Ureter (tissue), 1 donor: ENCODE measurements at places on chromosomes 1 and 21. TPM values are rescaled to one million over a fixed set of nuclear protein-coding genes. Genes with fewer than 3 reads are reported as not detected.

DNA sequence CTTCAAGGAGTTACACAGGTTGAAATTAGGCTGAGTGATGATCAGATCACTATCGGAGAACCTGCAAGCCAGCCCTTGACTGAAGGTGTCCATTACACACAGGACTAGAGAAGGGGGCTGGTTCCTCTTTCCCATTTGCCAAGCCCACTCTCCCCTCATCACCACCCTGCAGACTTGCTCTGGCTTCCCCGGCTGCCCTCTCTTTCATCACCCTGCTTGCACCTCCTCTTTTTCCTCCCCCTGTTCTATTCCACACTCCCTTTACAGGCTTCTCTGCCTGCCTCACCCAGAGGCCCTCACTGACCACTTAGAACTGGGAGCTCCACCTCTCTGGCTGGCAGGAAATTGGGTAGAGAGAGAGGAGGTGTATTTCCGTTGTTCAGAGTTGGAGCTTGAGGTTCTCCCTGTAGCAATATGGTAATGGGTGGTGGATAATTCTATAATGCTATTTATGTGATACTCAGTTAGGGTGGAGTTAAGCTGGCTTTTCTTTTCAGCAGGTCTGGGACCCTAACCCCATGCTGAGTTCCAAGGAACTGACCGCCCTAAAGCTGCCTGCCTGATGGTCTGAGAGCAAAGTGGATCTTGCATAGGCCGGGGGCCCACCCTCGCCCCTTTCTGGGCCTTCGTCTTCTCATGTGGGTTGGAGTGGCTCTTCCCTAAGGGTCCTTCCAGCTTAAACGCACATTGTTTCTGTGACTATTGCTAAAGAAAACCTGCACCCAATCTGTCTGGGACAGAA lies 111.8 kb upstream of the ADAR start:
- DNase-seq, result no peak

DNA sequence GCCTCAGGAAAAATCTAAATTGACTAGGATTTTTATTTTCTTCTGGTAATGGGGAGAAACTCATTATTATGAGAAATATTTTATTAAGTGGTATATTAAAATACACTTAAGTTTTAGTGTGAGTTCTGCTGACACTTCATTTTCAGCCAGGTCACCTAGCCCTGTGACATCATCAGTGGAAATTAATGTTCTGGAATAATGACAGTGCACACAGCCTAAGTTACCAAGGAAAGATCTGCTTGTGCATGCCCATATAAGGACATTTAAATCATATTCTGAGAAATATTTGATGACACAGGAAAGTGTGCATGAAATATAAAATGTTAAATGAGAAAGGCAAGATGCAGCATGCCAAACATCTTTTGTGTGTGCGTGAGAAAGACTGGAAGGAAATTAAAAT lies 102.0 kb downstream of the KIF14 start:
- DNase-seq, result no peak

DNA sequence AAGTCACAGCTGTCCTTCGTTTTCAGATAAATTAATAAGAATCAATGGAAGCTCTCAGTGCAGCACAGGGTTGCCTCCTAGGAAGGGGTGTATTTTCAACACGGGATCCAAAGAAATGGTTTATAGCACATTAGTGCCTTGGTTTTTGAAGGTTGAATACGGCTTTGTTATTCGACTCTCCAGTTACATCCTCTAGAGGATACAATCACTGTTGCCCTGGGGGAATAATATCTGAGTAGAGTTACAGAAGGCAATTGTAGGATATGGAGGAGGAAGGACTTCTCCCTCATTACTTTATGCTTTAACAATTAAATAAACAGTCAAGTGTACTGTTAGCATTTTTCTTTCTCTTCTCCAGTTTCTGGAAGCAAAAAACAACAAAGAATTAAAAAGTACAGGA lies 14.3 kb upstream of the ZNF326 start:
- no peak for DNase-seq

DNA sequence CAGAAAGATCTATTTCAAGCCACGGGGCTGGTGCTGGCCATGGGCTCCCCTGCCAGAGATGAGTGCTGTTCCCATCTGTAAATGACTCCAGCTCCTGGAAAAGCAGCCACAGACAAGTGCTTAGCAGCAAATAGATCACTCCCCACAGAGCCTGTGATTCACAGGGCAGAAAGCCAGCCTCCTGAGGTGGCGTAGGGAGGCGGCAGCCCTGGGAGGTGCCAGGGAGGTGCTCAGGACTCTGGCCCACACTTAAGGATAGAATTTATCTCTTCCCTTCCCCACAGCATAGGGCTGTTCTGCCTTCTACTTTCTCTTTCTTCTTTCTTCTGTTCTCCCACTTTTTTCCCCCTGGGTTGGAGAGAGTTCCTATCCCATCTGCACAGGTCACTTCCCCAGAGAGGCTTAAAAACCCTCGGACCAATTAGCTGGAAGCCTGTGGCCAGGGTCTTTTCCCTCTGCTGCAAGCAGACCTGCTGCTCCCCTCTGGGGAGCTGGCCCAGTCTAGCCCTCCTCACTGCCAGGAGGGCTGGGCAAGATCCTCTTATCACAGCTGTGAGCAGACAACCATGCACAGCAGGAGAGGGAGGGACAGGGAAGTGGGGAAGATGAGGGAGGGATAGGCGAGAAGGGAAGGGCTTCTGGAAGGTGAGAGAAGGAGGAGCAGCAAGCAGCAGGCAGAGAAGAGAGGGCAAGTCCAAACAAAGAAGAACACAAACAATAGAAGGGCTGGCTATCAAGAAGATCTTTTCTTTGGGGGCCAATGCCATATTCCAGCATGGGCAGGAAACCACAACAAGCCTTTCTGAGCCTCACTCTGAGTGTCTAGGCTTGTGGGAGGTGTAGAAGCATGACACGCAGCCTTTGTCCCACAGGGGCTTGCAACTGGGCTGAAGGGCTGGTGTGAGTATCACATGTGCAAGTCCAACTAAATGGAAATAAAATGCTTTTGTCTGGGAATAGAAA lies 41.0 kb downstream of the KCND3 start:
- no peak for DNase-seq

KCNA2 gene
- 2.6 TPM for total RNA-seq

NOS1AP gene
- 7.0 TPM for total RNA-seq

- DNase-seq, result no peak
Measured at GRCh38 chr1:66933887-66934700, 9.3 kb downstream of the MIER1 start.

PRR9 gene
- total RNA-seq, result not detected
